Cardiac septum (tissue), 1 donor: ENCODE measurements at places on chromosomes 7 and 10. TPM values are rescaled to one million over a fixed set of nuclear protein-coding genes. Genes with fewer than 3 reads are reported as not detected.

Gene TMEM225B
- total RNA-seq = not detected

DNA sequence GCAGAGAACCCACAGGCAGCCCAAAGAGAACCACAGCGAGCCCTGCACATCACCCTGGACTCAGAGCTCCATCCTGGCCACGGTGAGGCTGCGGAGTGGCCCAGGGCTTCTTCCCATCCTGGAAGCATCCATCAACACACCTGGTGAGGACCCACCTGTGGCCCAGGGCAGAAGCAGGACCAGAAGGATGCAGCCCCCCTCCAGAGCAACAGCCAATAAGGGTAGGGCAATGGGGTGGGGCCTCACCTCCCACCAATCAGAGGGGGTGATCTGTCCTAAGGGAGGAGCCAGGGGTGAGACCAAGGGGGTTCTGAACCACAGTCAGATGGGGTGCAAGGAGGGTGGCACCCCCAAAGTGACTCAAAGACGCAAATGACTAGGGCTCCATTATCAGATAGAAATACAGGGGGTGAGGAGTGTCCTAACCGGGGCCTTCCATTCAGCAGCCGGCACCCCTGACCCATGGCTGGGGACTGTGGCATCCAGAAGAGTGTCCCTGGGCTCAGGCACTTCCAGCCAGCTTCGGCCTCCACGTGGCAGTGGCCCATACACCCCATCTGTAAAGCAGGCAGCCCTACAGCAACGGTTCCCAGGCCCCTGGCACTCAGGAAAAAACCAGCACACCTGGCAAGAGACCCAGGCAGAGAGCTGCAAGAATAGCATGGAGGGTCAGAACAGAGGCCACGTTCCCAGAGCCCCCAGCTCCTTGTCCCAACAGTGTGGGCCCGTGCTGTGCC, 36.9 kb downstream of the STK32C start:
- no peak for DNase-seq

DNA sequence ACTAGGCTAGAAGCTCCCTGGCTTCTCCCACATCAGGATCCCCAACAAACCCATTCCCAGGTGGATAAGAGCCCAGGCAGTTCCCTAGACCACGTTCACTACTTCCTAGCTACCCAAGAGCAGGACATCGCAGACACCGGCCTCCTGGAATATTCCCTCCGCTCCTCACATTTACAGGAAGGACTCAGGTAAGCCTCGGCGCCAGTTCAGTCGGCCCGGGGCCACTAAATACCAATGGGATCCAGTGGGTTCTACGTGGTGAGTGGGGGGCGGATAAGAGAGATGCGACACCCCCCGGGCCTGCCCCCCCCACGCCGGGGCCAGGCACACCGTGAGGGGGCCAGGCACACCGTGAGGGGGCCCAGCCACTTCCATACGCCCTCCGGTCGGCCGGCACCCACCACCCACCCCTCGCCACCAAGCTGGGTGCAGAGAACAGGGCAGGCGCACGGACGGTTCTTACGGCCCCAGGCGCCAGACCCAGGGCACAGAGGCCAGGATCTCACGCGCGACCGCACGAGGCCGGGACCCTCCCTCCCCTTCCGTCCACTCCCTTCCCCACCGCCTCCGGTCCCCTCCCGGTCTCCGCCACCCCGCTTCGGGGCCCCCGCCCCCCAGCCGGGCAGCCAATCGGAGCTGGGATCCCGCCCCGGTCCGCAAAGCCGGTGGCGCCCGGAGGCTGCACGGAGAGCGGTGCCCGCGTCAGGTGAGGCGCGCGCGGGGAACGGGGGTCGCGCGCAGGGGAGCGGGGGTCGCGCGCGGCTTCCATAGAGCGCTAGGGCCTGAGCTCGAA, at the start of gene BLVRA:
Gene BLVRA, plus strand, starts transcription at position 652 of the 793 bp plus-strand sequence. CDS start 12,479 bp downstream, outside the sequence.
- DNase-seq = peak; percentile 91

- no peak for DNase-seq
These were observed 72.4 kb downstream of the ARID5B start for GRCh38 chr10:61973906-61974305.

Gene CDHR1
- 1.3 TPM for total RNA-seq

- DNase-seq = no peak
These were observed 1.9 kb upstream of the PLAU start for GRCh38 chr10:73908853-73909539.

- DNase-seq = no peak
These were observed 8.9 kb downstream of the HIP1 start for GRCh38 chr7:75729851-75730274.

- DNase-seq = no peak
These were observed 16.2 kb downstream of the TMEM72 start for GRCh38 chr10:44927352-44927751.

DNA sequence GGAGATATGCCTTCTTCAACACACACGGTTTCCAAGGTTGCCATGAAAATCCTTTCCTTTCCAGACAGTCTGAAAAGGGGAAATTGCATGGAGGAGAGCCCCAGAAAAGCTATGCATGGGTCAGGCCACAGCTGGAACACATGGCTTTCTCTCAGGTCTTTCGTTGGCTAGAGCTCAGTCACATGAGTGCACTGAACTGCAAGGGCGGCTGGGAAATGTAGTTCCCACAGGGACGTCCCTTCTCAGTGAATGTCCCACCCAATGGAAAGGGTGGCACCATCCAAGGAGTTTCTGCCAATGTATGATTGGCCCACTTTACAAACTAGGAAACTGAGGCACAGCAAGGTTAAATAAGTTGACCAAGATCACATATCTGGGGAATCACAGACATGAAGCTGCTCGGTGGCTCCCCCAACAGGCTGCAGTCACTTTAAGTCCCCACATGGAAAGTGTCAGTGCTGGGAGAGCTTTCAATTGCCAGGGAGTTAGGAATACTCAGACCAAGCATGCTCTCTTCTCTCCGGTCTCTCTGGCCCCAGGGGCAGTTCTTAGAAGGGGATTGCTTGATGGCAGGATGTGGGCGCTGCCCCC, 571.3 kb downstream of the GLRX3 start:
- no peak for DNase-seq

GRCh38 chr10:52906046-52906445, 133.5 kb upstream of the MBL2 start:
- DNase-seq = no peak

DNA sequence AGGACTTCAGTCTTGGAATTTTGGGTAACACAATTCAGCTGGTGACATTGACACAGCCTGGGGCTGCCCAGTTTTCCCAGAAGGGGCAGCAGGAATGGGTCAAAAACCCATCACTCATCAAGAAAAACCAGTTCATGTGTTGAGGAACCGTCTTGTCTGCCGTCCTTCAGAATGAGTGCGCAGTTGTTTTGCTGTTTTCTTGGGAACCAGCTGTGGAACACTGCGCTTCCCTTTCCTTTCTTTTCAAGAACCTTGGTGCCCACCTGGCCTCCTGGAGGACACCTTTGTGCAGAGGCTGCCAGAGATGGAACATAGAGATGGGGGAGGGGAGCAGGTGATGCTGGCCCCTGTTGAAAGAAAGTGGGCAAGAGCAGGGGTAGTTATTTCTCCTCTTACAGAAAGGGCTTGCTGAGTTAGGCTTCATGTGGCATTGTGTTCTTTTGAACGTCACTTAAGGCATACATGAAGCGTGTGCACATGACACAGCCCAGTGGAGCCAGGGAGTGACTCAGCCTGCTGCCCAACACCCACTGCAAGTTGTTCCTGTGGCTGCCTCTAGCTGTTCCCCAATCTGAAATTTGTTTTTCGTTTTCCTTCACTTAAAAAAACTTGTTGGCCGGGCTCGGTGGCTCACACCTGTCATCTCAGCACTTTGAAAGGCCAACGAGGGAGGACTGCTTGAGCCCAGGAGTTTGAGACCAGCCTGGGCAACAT, 87.4 kb upstream of the TNS3 start:
- DNase-seq = peak; percentile 81

- DNase-seq = no peak
These were observed 57.5 kb downstream of the COL17A1 start for GRCh38 chr10:104028146-104028545.

- no peak for DNase-seq
These were observed 606.3 kb upstream of the FZD8 start for GRCh38 chr10:36248304-36248981.

DNA sequence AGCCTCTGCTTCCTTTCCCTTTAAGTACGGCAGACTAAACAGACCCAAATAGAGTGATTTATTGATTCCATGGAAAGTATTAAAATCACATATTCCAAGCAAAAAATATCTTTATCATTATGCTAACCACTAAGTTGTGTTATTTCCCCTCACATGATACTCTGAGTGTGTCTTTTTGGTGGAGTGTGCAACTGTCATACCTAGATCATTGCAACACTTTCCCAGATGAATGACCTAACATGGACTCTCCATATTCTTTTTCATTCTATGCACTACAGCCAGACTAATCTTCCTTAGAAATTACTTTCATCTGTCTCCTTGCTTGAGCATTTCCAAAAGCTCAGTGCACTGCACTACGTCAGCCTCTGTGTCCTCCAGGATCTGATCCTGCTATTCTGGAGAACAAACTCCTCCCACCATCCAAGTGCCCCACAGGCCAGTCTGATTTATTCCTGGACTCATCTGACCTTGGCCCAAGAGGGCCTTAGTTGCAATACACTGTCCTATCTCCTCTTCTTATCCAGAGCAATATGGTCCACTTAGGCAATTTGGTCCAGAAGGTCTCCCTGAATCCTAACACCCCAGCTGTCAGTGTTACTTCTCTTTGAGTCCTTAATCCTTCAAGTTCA, 263.3 kb upstream of the KLF6 start:
- no peak for DNase-seq

Gene WNT8B
- not detected for total RNA-seq

Gene TAS2R39
- not detected for total RNA-seq

Gene CALHM3
- total RNA-seq = not detected

Gene PON3
- 0.54 TPM for total RNA-seq

Gene TNS3
- total RNA-seq = 29.0 TPM

DNA sequence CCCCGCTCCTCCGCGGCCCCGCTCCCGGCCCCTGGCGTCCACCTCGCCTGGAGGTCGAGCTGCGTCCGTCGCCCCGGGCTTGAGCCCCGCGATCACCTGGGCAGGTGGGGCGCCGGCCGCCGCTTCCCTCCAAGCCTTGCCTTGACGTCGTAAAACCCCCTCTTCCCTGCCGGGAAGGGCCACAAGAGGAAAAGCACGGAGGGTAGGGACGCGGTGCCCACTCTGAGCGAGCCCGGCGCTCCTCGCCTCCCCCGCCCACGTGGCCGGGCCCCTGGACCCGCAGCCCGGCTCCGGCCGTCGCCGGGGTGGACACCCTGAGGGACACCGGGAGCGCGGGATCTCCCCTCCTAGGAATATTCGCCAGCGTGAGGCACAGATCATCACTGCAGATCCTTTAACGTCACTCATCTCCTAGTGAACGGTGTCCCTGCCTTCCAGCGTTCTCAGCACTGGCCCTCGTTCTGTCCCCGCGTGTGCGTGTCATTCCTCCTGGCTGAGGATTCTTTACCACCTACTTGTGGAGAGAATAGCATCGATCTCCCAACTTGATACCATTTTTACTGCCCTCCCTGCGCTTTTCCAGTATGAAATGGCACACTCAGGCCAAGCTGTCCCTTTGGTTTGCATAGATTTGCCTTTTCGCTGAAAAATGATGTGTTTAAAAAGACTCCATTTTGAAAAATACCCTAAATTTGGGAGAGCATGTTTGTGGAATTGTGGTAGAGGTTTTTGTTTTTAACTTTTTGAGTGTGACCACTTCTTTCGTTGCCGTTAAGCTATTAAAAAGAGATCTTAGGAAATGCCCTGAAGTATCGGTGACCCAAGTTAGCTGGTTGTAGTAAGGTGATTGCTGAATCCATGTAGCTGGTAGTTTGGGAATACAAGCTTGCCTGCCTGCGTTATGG, 649 bp downstream of the ACTR3B start:
- no peak for DNase-seq

- DNase-seq = no peak
These were observed 109.0 kb downstream of the FZD1 start for GRCh38 chr7:91373111-91373800.

Gene ASB10
- total RNA-seq = 17.3 TPM

DNA sequence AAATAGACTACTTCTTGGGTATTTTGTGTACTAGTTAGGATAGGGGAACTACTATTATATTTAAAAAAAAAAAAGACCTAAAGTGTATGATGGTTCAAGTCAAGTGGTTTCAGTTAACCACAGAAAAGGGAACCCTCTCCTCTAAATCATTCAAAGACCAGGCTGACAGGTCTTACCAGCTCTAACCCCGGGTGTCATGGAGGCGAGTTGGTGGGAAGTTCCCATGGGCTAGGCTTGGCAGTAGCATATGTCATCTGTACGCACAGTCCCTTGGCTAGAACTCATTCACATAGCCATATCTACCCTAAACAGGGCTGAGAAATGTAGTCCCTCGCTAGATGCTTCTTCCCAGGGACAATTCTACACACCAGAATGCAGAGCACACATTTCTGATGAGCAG, 37.7 kb upstream of the KCNMA1 start:
- DNase-seq = no peak

Gene DGKB
- 0.75 TPM for total RNA-seq

DNA sequence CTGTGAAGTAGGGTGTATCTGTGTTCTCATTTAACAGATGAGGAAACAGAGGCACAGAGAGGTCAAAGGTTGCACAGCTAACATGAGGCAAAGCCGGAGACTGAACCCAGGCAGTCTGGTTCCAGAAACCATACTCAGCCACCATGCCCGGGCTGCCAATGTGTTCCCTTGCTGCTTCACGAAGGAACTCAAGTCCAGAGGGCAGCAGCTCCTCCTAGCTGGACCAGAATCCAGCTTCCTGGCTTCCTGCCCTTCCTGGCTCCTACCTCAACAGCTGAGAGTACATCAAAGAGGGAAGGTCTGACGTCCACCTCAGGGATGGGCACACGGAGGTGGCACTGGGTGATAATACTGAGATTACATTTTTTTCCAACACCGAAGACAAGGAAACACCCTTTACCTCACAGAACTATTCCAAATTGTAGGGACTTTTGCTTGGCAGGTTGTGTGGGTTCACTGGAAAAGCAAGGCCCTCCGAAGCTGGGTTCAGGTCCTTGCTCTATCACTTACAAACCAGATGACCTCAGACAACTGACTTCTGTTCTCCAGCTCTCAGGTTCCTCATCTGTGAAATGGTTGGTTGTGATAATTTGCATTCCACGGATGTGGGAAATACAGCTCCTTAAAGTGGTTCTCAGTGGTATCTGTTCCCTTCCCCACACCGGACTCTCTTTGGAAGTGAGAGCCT, 154.1 kb upstream of the ZMIZ1 start:
- no peak for DNase-seq
